ENCODE measurements at places on chromosomes 2 and 18.
A peak's percentile ranks its signal among the peaks of the same experiment; 100 is the strongest.

DNA sequence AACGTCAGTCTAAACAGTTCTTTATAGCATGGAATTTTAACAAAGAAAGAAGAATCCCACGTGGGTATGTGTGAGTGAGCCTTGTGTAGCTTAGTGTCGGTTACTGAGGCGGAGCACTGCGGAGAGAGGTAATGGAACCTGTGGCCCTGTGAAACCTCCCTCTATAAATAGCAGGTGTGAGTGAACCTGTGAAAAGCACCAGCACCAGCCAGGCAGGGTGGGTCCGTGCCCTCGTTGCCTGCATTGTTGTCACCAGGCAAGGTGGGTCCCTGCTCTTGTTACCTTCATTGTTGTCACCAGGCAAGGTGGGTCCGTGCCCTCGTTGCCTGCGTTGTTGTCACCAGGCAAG lies 4.7 kb downstream of the CTDP1 start:
- H3K4me1 ChIP-seq, result peaks cover 4% of the 10 kb centered on the region
- no peak for DNase-seq
- H3K27me3 ChIP-seq, result no peaks in the 10 kb centered on the region
- H3K4me3 ChIP-seq, result no peak overlapping the region
- H3K36me3 ChIP-seq, result no peaks in the 10 kb centered on the region

DNA sequence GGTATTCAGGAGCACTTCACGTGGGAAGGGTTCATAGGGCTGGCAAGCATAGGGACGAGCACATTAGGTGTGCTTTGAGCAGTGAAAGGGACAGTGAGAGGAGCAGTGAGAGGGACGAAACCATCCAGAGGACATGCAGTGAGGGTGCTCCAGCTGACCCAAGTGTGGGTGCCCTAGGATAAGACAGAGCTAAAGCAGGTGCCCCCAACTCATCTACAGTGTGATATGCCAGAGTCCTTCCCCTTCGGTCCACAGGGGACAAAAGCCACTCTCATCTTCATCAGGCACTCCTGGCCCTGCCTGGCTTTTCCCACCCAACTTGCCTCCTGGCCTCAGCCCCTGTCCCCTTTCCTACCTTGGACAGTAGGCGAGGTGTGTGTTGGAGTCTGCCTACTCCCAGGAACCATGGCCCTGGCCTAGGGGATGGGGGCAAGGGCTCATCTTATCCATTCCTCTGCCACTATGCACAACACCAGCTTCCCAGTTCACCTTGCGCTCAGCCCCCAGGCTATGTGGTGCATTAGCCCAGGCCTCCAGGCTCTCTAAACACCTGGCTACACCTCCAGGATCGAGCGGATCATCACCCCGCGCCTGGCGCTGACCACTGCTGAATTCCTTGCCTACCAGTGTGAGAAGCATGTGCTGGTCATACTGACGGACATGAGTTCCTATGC lies 16.1 kb upstream of the ANKRD53 start:
- H3K4me1 ChIP-seq, result no peaks in the 10 kb centered on the region
- H3K4me3 ChIP-seq, result no peak overlapping the region
- no peak overlapping the region for H3K27ac ChIP-seq
- no peaks in the 10 kb centered on the region for H3K36me3 ChIP-seq
- H3K27me3 ChIP-seq, result peaks cover 8% of the 10 kb centered on the region

GRCh38 chr18:28095041-28095440 lies 81.9 kb downstream of the CDH2 start:
- DNase-seq, result no peak
- H3K4me3 ChIP-seq, result no peak overlapping the region
- H3K27ac ChIP-seq, result no peak overlapping the region

- H3K27ac ChIP-seq, result no peak overlapping the region
- no peaks in the 10 kb centered on the region for H3K36me3 ChIP-seq
- H3K4me1 ChIP-seq, result peaks cover 6% of the 10 kb centered on the region
- DNase-seq, result no peak
- no peaks in the 10 kb centered on the region for H3K27me3 ChIP-seq
Observed at GRCh38 chr2:85462322-85462721, 43.8 kb downstream of the SH2D6 start.

DNA sequence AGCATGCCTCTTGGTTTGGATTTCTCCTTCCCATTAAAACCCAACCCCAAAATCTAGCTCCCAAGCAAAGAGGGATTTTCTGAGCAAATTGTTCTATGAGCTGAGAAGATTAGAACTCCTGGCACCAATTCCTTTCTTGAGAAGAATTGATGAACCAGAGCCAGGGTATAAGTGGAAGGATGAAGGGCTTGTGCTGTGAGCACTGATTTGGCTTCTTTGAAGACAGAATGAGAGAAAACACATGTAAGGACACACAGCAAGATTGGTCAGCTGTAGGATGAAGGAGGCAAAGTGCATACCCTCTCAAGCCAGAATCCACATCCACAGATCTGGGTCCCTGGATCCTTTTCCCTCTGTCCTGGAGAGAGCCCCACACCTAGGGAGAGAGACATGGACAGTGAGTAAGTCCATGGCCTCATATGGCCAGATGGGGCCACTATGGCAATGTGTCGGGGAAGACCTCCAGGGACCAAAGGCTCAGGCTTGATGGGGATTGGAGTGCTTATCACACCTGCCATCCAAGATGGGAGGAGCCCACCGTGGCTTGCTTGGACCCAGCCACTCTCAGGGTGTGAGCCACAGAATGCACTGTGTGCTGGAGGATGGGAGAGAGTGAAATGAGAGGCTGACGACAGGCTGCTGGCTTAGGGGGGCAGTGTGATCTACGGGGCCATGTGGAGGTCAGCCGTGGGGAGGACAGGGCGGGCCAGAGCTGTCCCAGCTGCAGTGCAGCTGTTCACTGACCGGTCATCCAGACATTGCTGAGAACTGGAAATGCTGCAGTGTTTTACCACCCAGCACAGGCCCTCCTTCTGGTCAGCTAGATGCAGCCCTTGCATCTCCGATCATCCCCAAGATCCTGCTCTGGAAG lies 339.8 kb downstream of the CYP26B1 start:
- no peak for DNase-seq
- no peaks in the 10 kb centered on the region for H3K27me3 ChIP-seq
- no peak overlapping the region for H3K27ac ChIP-seq
- H3K36me3 ChIP-seq, result no peaks in the 10 kb centered on the region
- H3K4me1 ChIP-seq, result no peaks in the 10 kb centered on the region
- H3K4me3 ChIP-seq, result no peak overlapping the region

DNA sequence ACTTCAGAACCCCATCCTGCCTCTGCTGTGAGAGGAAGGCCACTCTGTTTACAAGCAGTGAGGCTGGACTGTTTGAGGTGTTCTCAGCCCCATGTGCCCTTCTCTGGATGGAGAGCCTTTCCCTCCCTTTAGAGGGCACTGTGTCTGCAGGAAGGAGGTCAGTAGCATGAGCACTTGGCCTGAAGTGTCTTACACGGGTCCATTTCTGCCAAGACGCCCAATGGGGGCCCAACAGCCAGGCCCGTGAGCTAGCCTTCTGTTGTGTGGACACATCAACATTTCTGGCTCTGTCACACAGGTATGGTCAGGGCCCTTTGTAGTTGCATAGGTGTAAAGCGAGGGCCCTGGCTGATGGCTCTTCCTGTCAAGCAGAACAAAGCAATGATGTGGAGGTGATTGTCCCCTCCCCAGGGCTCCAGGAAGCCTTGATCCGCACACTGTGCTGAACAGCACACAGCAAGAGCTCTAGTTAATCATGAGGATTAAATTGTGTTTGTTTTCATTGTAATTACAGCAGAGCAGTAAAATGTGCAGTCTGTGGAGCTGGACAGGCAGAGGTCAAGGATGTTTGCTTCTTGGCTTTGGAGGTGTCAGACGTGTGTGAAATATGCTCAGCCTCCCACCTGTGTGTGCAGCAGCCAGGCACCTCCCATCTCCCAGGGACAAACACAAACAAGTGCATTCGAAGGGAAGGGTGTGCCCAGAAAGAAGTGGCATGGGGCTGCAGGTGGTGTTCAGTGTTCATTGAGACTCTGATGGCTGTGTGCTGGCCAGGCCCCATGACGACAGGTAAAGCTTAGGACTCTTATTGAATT lies 132.1 kb downstream of the SH3RF3 start:
- H3K27me3 ChIP-seq, result no peaks in the 10 kb centered on the region
- H3K27ac ChIP-seq, result no peak overlapping the region
- H3K4me1 ChIP-seq, result no peaks in the 10 kb centered on the region
- H3K4me3 ChIP-seq, result no peak overlapping the region

GRCh38 chr18:21703241-21703820 lies 1.2 kb downstream of the ABHD3 start:
- H3K27me3 ChIP-seq, result no peaks in the 10 kb centered on the region
- H3K36me3 ChIP-seq, result no peaks in the 10 kb centered on the region
- H3K4me3 ChIP-seq, result peak overlapping the region; percentile 77
- no peak overlapping the region for H3K27ac ChIP-seq

DNA sequence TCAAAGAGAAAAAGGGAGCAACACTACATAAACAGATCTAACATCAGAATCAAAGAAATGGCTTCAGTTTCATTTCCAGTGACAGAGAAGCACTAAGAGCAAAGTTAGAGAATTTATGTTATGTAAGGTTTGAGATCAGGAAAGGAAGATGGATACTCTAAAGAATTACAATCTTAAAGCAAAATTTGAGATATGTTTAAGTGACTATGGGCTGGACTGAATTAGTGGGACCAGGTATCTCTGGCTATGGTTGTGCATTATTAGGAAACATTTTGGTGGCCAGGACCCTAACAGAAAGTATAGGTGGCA lies 208.2 kb downstream of the CCDC178 start:
- no peaks in the 10 kb centered on the region for H3K36me3 ChIP-seq
- no peaks in the 10 kb centered on the region for H3K27me3 ChIP-seq
- H3K4me1 ChIP-seq, result no peaks in the 10 kb centered on the region
- H3K27ac ChIP-seq, result no peak overlapping the region
- DNase-seq, result no peak

GRCh38 chr2:78301166-78301789 lies 724.2 kb upstream of the REG3G start:
- DNase-seq, result no peak
- H3K27ac ChIP-seq, result no peak overlapping the region
- no peaks in the 10 kb centered on the region for H3K27me3 ChIP-seq

DNA sequence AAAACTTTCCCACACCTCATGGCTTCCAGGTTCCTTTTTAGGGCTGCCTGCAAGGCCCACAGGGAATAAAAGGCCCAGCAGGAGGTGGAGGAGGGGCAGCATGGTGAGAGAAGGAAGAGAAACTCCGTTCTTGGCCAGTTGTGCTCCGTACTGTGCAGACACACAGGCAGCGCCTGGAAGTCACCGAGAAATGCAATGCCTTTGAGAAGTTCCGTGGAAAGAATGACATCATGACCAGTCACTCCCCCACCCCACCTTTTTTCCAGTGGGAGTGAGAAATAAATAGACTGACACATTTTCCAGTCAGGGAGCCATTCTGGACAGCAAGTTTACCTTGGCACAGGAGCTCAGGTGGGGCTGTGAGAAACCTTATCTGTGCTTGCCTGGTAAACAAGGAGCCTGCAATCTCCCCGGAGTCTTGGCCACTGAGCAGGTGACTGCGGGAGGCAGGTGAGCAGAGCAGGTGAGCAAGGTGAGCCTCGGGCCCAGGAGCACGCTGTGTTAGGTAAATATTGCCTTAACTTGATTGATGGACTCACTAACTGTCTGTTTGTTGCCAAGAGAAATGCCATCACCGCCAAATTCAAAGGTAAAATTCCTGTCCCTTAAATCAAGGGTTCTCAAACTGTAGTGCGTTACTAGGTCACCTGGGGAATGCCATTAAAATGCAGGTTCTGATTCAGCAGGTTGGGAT lies 13.5 kb upstream of the LBH start:
- no peaks in the 10 kb centered on the region for H3K4me1 ChIP-seq
- no peak for DNase-seq
- H3K27me3 ChIP-seq, result no peaks in the 10 kb centered on the region
- no peak overlapping the region for H3K4me3 ChIP-seq
- no peak overlapping the region for H3K27ac ChIP-seq
- no peaks in the 10 kb centered on the region for H3K36me3 ChIP-seq

DNA sequence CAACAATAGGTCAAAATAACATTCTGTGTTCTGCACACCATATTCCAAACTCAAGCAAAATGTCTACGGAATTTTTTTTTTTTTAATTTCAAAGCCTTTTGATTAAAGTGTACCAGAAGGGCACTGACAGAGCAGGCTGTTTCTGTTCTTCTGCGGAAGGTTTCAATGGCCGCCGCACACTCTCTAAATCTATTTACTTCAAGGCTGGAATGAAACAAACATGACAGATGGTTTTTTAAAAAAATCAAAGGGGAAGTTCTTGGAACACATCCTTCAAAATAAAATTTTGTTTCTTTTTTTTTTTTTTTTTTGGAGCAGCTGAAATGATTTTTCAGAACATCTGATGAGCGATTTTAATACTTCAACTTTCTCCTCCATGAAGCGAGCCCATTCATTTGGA lies 259.1 kb downstream of the TXNL1 start:
- no peaks in the 10 kb centered on the region for H3K4me1 ChIP-seq
- no peaks in the 10 kb centered on the region for H3K27me3 ChIP-seq
- DNase-seq, result no peak
- no peaks in the 10 kb centered on the region for H3K36me3 ChIP-seq
- H3K4me3 ChIP-seq, result no peak overlapping the region
- H3K27ac ChIP-seq, result no peak overlapping the region

- H3K27ac ChIP-seq, result no peak overlapping the region
- peaks cover 3% of the 10 kb centered on the region for H3K4me1 ChIP-seq
- no peaks in the 10 kb centered on the region for H3K36me3 ChIP-seq
- no peaks in the 10 kb centered on the region for H3K27me3 ChIP-seq
- DNase-seq, result peak; percentile 83
Observed at GRCh38 chr2:102736410-102737409, 25.1 kb upstream of the TMEM182 start.

DNA sequence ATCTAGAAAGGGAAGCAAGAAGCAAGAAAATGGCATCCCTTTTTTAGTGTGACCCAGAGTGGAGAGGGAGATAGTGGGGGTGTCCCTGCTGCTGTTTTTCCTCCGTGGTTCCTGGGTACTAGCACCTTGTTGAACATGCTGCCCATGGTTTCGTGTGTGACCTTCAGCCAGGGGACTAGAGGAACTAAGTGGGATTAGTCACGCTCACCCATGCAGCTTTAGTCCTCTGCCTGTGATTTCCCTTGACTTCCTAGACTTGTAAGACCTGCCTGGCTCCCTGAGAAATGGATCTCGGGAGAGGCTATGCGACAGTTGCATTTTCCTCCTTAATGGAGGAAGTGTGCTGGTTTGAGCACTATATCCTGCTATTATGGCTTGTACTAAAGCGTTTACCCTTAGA lies 471.4 kb downstream of the DCDC2C start:
- no peaks in the 10 kb centered on the region for H3K4me1 ChIP-seq
- H3K27ac ChIP-seq, result no peak overlapping the region
- no peaks in the 10 kb centered on the region for H3K36me3 ChIP-seq
- H3K27me3 ChIP-seq, result no peaks in the 10 kb centered on the region
- DNase-seq, result no peak
- no peak overlapping the region for H3K4me3 ChIP-seq

DNA sequence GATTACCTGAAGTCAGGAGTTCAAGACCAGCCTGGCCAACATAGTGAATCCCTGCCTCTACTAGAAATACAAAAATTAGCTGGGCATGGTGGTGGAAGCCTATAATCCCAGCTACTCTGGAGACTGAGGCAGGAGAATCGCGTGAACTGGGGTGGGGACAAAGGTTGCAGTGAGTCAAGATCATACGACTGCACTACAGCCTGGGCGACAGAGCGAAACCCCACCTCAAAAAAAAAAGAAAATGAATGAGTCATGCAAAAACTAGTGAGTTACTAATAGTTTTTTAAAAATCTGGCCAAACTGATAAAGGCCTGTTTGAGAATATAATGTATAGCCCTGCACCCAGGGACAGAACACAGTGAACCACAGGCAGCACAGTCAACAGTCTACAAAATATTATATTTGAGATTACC lies 17.5 kb downstream of the AFG3L2 start:
- DNase-seq, result no peak
- no peak overlapping the region for H3K27ac ChIP-seq
- H3K4me1 ChIP-seq, result no peaks in the 10 kb centered on the region
- no peak overlapping the region for H3K4me3 ChIP-seq
- H3K36me3 ChIP-seq, result peaks cover 8% of the 10 kb centered on the region
